ENCODE measurements at places on chromosomes 5 and 9.

DNA sequence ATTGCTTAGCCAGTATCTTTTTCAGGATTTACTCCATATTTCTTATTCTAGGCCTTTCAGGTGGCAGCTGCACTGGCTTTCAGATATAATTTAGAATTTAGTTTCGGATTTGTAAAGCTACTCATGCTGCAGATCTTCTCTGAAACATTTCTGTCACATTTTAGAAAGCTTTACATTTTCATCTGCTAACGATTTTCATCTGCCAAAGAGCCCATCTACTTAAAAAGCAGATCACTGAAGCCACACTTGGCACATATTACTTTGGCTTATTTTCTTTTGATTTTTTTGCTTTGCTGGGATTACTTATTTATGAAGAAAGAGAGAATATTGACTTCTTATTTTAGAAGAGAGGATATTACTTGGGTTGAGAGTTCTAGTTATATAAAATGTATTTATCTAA lies 98.2 kb downstream of the GHR start:
- no peak for DNase-seq

DNA sequence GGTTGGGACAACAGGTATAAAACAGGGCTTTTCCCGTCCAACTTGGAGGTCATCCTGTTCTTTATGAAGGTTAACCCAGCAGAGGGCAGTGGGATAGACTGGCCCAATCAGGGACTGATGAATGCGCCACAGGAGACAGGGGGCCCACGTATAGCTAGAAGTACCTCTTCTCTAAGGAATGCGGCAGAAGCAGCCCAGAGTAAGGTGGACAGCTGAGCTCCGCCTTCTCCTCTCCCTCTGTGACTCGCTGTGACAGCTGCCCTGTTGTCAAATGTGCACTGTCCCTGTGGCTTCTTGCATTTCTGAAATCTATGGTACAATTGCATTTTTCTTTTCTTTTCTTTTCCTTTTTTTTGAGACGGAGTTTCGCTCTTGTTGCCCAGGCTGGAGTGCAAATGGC lies 306.6 kb downstream of the FBXL7 start:
- no peak for DNase-seq

DNA sequence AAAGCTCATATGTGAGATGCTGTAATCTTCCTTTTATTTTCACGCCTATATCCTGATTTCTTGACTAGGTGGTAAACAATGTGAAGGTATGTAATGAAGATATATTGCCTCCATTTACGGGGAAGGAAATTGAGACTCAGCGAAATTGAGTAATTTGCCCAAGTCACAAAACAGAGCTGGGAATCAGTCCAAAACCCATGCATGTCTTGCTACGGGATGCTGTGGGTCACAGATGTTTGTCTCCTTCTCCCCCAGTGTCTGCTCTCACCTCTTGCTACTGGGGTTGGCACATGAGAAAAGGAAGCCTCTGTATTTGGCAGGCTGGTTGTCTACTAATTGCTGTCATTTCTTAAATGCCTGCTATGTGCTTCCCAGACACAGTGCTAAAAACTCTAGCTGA lies 53.7 kb upstream of the TEX48 start:
- DNase-seq, result no peak

- no peak for DNase-seq
Observed at GRCh38 chr5:115241881-115242642, 20.6 kb downstream of the PGGT1B start.

DNA sequence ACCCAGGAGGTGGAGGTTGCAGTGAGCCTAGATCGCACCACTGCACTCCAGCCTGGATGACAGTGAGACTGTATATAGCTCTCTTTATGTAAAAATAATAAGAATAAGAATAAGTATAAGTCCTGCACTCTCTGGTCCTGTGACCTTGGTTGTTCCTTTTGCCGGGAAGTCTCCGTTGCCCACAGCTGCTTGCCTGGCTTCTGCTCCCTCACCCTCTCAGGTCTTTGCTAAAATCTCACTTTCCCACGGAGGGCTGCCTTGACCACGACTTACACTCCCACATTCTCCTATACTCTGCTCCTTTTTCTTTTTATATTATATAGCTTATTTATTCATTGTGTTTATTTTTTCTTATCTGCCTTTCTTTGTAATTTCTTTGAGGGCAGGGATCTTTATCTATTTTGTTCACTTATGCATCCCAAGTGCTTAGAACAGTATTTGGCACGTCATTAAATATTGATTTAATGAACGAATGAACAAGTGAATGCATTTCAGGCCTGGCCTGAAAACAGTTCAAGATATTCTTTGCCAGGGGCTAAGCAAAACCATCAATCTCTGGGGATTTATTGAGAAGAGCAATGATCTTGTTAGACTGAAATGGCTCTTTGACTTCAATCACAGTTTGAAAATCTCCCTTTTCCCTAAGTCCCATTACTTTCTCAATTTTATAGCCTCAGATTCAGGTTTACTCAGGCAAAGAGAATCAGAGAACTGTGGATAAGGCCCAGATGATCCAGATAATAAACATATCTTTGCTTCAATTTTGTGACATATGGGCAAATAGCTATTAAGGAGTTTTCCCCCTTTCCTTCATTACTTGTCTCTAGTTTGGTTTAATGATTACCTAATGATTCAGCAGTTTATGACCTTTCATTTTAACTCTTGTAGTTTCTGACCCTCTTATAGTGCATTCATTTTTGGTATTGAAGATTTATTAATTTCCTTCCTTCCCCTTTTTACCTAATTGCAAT lies 60.8 kb upstream of the TMC1 start:
- DNase-seq, result no peak

GRCh38 chr5:139985733-139986132 lies 57.4 kb downstream of the NRG2 start:
- no peak for DNase-seq

DNA sequence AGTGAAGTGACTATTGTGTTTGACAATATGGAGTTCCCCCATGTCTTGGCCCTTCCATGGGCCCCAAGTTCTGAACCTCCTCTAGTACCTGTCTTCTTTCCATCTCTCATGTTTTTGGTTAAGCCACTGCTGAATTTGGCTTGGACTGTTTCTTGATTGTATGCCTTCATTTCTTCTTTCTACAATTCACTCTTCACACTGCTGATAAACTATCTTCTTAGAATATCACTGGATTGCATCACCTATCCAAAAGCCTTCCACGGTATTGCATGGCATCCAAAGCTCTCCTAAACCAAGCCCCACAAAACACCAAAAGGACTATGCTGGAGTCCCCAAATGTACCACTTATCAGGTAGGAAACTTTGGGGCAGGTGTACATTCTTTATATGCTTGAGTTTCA lies 4.3 kb upstream of the POC5 start:
- no peak for DNase-seq

- DNase-seq, result no peak
Observed at GRCh38 chr9:18821788-18822187, 211.2 kb downstream of the SAXO1 start.

- no peak for DNase-seq
Observed at GRCh38 chr5:32708949-32709348, 2.2 kb upstream of the NPR3 start.

DNA sequence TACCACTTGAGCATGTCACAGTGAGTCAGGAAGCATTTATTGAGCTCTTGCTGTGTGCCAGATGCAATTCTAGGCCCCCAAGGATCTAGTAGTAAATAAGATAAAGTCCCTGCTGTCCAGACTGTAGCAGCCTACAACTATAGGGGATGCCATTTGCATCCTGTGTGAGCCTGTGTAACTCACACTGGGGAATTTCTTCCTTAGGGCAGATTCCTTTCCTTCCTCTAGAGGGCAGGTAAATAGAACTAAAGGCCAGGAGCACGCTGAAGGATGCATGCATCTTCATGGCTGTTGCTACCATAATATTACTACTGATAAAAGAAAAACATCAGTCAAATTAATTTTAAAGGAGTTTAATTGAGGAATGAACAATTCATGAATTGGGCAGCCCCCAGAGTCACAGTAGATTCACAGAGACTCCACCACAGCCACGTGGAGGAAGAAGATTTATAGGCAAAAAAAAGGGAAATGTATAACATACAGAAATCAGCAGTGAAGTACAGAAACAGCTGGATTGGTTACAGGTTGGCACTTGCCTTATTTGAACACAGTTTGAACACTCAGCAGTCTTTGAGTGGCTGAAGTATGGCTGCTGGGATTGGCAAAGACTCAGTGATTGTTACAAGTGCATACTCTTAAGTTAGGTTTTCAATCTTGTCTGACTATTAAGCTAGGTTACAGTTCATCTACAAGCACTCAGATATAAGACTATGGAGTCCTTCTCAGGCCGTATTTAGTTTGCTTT lies 98.9 kb downstream of the ACTL7B start:
- DNase-seq, result no peak

DNA sequence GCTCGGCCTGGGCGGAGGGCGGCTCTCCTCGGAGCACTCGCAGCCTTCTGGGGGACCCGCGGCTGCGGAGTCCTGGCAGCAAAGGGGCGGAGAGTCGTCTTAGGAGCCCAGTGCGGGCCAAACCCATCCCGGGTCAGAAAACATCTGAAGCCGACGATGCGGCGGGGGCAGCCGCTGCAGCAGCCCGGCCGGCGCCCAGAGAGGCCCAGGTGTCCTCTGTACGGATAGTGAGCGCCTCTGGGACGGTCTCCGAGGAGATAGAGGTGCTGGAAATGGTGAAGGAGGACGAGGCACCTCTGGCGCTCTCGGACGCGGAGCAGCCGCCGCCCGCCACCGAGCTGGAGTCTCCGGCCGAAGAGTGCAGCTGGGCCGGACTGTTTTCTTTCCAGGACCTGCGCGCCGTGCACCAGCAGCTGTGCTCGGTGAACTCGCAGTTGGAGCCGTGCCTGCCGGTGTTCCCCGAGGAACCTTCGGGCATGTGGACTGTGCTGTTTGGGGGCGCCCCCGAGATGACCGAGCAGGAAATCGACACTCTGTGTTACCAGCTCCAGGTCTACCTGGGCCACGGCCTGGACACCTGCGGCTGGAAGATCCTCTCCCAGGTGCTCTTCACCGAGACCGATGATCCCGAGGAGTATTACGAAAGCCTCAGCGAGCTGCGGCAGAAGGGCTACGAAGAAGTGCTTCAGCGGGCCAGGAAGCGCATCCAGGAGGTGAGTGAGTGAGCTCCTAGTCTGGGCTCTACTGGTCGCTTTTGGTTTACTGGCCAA lies 1.2 kb downstream of the JMY start:
- peak; percentile 87 for DNase-seq

DNA sequence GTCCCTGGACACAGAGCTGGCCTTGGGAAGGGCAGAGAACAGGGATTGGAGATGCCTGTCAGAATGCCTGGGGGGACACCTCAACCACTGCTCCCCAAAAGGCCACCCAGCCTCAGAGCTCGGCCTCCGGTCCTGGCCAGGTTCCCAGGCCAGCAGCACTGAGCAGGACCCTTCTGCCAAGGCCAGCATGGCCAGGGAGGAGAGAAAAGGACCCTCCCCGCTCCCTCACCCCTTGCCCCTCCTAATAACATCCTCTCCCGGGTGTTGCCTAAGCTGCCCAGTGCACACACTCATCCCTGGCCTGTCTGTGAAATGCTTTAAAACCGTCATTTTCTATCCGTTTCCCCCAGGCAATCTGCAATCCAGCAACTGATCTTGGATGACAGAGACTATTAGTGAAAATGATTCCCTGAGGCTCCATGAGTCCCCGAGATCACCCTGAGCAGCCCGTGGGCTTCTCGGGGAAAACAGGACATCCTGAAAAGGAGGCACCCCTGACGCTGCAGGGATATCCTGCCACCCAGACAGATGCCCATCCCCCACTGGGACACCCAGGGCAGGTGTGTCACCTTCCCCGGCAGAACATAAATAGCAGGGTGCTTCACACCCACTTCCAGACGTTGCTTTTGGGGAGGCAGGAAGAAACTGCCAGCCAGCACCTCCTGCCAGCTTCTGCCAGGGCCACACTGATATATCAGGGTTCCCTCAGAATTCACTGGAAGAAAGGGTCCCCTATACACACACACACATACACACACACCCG lies 75.3 kb downstream of the ADAMTS2 start:
- DNase-seq, result no peak

DNA sequence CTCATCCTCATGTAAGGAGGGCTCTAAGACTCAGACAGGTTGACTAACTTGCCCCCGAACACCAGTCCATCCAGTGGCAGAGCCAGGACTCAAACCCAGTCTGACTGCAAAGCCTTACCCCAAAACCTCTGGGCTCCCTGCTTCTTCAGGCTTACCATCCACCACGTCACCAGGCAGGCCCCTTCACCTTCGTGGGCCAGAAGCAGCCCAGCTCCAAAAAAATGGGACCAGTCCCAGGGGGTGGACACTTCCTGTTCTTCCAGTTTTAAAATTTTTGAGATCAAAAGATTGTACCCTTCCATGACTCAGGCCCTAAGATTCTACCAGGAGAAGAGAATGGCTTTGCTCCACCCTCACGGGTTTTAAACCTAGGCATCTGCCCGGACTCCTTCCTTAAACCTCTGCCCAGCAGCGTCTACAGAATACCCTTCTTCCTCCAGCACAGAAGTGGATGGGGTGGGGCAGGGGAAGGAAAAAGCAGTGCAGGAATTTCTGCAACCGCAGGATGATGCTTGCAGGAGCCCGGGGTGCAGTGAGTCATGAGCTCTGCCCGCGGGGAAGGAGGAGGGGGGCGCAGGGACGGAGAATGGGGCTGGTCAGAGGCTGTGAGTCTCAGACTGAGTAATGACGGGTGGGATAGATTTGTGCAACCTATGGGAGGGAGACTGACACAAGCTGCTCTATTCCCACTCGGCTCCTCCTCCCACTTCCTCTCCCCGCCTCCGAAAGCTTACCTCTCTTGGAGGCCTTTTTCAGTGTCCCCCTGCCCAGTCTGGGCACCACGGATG lies 50.4 kb upstream of the STXBP1 start:
- peak; percentile 89 for DNase-seq

DNA sequence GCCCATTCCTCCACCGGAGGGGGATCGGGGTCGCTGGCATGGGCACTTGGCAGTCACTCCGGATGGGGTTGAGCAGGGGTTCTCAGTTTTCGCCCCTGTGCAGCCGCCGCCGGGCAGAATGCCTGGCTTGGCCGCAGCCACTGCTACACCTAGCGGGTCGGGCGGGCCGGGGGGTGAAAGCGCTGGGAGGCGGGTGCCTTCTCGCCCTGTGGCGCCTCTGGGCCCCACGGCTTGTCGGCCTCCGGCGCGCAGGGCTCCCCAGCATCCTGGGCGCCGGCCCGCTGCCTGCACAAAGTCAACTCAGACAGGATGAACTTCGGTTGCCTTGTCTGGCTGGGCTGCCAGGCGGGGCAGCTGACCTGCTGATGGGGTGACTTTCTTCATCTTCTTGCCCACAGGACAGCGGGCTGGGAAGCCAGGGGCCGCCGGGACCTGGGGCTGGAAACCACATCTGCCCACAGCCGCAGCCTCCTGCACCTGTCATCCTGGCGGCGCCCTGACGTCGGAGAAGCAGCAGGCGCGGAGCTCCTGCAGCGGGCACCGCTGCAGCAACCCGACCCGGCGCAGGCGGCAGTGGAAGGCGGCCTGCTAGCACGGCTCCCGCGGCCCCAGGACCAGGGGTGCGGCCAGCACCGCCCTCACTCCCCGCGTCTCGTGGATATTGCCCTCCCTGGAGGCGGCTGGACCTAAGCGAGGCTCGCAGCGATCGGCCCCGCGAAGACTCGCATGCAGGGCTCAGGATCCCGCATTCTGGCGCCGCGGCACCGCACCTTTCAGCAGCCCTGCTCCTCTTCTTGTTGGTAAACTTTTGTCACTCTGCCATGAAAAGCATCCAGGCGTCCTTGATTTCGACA lies 1.3 kb upstream of the ANKRD18A start:
- DNase-seq, result no peak
